ENCODE measurements at places on chromosomes 1 and 21.

DNA sequence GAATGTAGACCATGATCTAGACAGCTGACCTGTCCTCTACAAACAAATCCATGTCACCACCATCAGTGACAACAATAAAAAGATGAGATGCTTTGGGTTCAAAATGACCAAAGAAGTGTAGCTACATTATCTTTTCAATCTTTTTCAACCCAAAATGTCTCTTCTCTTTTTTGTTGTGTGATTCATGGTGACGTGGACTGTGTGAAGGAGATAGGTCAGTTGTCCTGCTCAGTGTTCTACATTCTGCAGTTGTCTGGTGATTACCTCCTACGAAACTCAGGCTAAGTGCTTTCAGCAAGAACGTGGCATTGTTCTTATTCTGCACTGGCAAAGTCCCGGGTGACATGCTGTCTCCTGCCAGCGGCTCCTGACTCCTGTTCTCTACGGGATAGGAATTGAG is 73.1 kb downstream of the PRKAB2 start:
- no peak for DNase-seq

DNA sequence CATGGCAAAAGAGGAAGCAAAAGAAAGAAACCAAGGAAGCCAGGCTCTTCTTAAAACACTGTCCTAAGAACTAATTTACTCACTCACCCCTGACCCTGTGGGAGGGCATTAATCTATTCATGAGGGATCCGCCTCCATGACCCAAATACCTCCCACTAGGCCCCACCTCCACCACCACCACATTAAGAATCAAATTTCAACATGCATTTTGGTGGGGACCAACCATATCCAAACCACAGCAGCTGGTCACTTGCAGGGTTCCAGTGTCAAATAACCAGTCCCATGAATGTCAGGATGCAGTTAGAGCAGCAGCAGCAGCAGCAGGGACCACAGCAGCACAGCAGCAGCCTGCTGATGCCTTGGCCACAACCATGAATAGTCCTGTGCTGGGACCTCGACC is 83.8 kb downstream of the ZC3H11B start:
- no peak for DNase-seq

DNA sequence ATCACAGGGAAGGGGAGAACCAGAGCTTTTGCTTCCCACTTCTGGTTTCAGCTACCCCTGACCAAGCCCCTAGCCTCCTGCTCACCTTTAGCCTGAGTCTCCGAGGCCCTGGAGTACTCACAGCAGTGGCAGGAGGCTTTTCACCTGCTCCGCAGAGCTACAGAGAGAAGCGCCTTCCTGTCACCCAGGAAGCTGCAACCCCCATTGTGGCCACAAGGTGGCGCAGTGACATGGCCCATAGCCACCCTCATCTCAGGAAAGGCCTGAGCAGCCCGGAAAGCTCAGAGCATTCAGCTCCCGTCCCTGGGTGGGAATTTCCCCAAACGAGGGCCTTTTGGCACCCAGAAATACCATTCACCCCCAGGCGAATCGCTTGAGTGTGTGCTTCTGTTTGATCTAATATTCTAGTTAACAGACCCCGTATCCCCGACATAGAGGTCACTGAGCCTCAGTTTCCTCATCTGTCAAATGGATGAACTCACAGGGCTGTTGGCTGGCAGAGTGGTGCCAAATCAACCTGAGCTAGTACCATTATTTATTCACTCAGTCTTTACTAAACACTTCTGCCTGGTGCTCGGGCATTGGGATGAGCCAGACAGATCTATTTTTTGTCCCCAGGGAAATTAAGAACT is 25.3 kb downstream of the A3GALT2 start:
- DNase-seq: peak; percentile 16

- DNase-seq: no peak
Observed at GRCh38 chr1:182515556-182515955, 65.6 kb downstream of the RGSL1 start.

DNA sequence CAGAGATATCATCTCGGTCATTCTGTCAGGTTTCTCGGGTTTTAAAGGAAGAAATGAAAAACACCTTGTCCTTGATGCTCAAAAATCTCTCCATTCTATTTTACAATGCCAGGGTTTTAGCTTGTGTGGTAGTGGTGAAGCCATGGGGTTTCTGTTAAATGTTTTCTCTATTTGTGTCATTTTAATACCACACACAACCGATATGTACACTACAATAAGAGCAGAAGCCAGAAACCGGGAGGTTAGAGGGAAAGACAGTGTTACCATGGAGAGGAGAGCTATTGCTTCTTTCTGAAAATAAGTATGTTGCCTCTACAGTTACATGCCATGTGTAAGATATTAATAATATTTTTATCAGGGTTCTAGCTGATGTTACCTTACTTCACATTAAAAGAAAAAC is 2.8 kb downstream of the SLC35D1 start:
- no peak for DNase-seq

DNA sequence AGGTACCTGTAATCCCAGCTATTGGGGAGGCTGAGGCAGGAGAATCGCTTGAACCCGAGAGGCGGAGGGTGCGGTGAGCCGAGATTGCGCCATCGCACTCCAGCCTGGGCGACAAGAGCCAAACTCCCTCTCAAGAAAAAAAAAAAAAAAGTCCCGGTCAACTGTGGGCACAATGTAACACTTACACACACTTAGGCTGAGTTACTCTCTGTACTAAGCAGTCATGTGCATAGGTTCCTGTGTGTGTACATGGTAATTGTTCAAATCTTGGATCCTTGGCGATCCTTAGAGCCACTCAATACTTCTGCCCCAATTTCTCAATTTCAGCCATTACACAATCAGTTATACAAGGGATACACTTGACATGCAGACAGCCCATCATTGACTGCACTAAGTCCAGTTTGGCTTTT is 11.6 kb downstream of the SDCCAG8 start:
- DNase-seq: no peak

DNA sequence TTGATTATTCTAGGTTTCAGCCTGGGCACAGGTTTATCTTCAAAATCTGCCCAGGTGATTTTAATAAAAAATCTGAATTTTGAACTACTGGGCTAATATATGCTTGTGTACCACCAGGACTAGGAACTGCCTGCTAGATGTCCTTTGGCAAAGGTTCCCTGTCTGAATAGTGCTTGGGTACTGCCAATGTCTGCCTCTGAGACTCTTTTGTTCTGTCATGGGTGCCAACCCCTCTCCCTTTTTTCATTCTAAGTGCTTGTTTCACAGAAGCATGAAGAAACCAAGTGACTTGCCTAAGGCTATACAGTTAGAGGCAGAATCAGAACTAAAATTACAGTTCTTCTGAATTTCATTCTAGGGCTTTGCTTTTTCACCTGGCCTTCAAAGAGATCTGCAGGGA is 106.3 kb upstream of the CACHD1 start:
- DNase-seq: no peak

Data from SK-N-MC (cell line).